Activated T-helper 9 cell treated with anti-CD3 and anti-CD28 coated beads, Interleukin-2, amount 50 U/mL, for 16 hours (primary cell): ENCODE measurements at places on chromosomes 1 and 21.
A peak's percentile ranks its signal among the peaks of the same experiment; 100 is the strongest.

GRCh38 chr1:185907246-185907645 lies 173.1 kb downstream of the HMCN1 start:
- DNase-seq = no peak

GRCh38 chr1:199123615-199124014 lies 484.8 kb downstream of the PTPRC start:
- no peak for DNase-seq

- no peak for DNase-seq
Measured at GRCh38 chr1:241470361-241470760, 49.2 kb downstream of the FH start.

DNA sequence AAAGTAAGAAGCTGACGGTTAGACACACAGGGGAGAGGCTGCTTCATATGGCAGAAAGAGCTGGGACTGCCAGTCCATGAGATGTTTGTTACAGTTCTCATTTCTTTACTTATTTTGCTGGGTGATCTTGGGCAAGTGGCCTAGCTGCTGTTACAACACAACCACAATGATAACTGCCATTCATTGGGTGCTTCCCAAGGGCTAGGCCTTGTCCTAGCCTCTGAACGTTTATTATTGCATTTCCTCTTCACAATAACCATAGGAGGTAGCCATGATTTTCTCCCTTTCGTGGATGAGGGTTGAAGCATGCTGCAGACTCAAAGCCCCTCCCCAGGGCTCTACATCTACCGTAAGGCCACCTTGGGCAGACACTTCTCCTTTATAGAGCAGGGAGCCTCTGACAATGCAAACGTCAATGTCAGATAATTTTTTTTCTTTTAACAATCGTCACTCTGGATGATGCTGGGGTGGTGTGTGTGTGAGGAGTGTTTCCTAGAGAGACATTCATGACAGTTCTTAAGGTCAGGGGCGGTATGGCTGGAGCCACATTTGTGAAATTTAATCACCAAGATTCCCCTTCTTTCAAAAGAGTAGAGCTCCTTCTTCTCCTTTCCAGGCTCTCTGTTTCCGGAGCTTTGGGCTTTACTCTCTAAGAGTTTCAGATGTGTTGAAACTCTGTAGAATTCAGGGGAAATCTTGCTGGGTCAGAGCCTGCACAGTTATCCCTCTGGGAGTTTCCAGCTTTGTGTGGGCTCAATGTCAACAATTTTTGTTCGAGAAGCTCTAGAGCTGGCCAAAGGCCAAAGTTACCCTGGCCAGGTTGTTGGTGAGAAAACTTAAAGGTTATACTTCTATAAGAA lies 138.5 kb upstream of the SGIP1 start:
- DNase-seq = no peak

- no peak for DNase-seq
Measured at GRCh38 chr1:91787919-91788318, 98.0 kb downstream of the TGFBR3 start.

DNA sequence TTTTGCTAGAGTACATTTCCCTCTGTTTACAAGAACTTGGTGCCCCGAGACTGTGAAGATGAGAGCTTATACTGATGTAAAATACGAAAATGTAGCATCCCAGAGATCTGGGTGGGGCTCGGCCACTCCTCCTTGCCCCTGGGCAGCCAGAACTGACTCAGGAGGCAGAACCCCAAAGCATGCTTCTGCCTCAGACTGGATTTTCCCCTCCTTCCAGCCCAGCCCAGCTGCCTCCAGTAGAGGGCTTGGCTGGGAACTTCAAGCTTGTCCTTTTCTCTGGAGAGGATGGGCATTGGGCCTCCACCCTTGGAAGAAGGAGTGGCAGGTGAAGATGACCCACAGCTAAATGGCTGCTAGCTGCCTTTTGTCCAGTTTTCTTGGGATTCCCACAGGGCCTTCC lies 24.3 kb upstream of the BTG2 start:
- no peak for DNase-seq

DNA sequence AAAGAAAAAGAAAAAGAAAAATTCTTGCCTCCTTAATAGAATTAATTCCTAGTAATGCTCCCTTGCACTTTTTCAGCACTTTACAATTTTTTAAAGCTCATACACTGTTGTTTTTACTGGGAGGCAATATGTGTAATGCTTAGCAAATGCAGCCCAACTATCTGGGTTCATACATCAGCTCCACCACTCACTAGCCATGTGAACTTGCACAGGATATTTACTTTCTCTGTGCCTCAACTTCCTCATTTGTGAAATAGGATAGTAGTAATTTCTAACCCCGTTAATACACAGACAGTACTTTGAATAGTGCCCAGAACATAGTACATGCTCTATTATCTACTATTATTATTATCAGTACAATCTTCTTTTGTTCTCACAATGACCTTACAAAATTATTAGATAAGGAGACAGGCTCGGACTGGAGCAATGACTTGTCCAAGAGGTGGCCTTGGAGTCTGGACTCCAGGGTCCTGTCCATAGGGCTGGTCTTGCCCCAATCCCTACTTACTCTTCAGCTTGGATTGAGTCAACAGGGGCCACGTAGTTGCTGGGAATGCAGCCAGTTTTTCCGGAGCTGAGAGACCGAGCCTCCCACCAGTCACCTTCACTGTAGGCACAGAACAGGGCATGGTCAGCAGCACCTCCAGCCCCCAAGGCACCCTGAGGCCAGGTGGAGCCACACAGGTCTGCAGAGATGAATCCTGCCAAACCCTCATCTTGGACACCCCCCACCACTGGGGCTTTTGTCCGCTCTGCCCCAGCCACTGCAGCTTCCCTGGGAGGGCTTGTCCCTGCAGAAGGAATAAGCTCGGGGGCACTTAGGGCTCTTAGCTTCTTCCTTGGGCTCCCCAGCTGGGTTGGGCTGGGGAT lies 13.7 kb downstream of the FGR start:
- no peak for DNase-seq

GRCh38 chr1:235910357-235911299 lies 43.9 kb upstream of the LYST start:
- DNase-seq = no peak

GRCh38 chr1:166083887-166084286 lies 82.9 kb downstream of the FAM78B start:
- no peak for DNase-seq

GRCh38 chr1:94039514-94039870 lies 81.5 kb downstream of the ABCA4 start:
- DNase-seq = peak; percentile 20

DNA sequence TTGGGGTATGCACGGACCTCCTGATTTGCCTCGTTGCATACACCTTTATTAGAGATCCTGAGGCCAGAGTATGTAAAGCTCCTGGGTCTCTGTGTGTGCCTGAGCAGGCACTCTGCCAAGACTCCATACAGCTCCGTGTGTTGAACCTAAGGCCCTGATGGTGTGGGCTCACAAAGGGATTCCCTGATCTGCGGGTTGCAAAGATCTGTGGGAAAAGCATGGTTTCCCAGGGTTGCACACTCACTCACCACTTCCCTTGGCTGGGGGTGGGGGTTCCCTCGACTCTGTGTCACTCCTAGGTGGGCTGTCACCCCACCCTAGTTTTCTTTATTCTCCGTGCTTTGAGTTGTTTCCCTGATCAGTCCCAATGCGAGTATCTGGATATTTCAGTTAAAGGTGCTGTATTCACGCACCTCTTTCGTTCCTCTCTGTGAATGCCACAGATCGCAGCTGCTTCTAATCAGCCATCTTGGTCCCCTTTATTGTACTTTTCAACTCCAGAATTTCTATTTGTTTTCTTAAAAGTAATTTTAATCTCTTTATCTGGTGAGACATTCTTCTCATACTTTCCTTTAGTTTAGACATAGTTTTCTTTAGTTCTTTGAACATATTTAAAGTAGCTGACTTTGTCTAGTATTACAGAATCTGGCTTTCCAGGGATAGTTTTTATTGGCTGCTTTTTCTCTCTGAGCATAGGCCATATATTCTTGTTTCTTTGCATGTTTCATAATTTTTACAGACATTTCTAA lies 39.0 kb upstream of the F3 start:
- no peak for DNase-seq

GRCh38 chr21:30718239-30718909 lies at the start of gene KRTAP21-3:
Gene KRTAP21-3 (minus strand): TSS chr21:30718777. CDS start chr21:30718759, 18 bp downstream.
- DNase-seq = no peak

GRCh38 chr21:8991968-8992621 lies 1529.3 kb upstream of the TPTE start:
- no peak for DNase-seq

- DNase-seq = no peak
Measured at GRCh38 chr1:232620356-232620969, 9.5 kb downstream of the SIPA1L2 start.

- DNase-seq = no peak
Measured at GRCh38 chr1:50174101-50174500, 65.4 kb downstream of the ELAVL4 start.

DNA sequence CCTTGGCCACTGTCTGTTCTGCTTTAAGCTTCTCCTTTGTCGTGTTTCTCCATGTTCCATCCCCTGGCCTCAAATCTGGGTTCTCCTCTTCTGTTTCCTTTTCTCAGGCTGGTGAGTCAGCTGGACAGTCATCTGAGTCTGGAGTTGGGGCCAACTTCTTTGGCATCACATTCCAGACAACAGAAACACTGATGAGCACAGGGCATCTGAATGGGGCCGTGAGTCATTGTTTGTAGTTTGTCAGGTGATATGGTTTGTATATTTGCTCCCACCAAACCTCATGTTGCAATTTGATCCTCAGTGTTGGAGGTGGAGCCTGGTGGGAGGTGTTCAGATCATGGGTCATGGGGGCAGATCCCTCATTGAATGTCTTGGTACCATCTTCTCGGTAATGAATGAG lies 14.3 kb upstream of the OLIG2 start:
- DNase-seq = no peak

DNA sequence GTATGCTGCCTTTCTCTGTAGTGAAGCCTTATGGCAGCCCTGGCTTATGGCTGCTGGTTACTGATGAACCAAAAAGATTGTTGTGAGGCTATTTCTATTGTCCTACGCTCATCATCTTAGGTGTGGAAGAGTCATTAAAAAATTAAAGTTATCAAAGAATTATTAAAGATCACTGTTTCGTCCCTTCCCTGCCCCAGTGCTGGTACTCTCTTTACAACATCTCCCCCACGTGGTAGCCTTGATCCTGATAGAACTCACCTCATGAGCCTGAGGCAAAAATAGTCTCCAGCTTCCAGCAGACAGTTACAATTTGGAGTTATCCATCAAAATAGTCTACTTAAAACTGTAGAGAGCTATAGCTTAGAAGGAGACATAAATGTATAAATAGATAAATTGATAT lies 201.5 kb downstream of the S1PR1 start:
- no peak for DNase-seq

DNA sequence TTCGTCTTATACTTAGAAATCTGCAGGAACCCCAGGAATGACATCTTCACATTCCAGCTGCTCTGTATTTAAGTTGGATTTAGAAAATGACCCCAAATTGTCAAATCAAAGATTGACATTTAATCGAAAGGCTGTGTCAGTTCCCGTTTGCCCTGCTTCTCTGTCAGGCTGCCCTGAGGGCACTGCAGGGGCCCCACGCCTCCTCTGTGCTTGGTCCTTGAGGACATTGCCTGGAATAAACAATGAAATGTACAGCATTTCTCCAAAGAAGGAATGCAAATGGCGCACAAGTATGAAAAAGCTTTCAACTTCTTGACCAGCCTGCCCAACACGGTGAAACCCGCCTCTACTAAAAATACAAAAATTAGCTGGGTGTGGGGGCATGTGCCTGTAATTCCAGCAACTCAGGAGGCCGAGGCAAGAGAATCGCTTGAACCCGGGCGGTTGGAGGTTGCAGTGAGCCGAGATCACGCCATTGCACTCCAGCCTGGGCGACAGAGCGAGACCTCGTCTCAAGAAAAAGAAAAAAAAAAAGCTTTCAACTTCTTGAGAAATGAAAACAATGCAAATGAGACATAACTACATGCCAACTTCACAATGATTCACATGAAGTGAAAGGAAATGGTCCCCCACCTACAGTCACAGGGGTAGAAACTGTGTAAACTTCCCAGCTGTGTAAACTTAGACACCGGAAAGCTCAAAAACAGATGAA lies 3.0 kb downstream of the TMPRSS3 start:
- no peak for DNase-seq

GRCh38 chr1:179708434-179709195 lies 34.5 kb upstream of the FAM163A start:
- DNase-seq = no peak
